ENCODE measurements at places on chromosomes 3 and 15.

DNA sequence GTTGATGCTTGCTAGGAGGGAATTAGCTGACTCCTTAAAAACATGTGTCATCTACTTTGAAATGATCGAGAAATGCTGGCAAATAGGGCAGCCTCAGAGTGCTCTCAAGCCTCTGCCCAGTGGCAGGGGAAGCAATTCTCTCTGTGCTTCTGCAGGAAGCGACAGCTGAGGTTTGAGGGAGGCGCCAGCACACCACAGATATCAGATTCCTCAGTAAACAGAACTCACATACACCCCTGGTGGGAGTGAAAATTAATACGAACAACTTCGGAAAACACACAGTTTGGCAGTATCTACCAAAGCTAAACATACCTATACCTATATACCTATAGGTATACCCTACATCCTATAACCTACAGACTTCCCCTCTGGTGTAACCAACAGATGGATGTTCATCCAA, 61.3 kb downstream of the NSMCE3 start:
- DNase-seq = no peak

- no peak for DNase-seq
These were observed 1027.7 kb upstream of the NR2F2 start for GRCh38 chr15:95302809-95303208.

- no peak for DNase-seq
These were observed 675 bp downstream of the RBM15B start for GRCh38 chr3:51391566-51392354.

DNA sequence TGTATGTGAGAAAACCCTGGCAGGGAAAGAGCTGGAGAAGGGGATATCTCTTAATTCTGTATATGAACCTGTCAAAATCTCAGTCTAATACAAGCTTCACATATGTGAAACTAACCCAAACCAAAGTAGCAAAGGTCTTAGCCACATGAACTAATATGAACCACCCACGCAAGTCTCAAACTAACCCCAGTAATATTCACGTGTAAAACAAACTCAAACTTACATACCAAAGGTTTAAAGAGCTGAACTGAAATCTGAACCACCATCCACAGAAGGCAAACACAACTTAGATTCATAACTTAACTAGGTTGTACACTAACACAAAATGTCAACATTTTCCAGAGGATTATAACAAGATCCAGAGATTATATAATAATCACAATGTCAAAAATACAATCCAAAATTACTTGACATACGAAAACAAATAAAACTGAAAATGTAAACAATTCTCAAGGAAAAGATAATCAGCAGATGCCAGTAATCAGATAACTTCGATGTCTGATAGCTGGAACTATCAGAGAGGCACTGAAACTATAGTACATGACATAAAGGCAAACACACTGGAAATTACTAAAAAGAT, 64.1 kb downstream of the VPS13C start:
- DNase-seq = no peak

GRCh38 chr3:62109534-62109933, 263.8 kb downstream of the FEZF2 start:
- no peak for DNase-seq

- DNase-seq = no peak
These were observed 269.0 kb downstream of the OXSM start for GRCh38 chr3:26058901-26059321.

- no peak for DNase-seq
These were observed 478.2 kb upstream of the ROBO2 start for GRCh38 chr3:76561494-76562236.

- no peak for DNase-seq
These were observed 73.1 kb upstream of the SAMMSON start for GRCh38 chr3:69926385-69926784.

GRCh38 chr3:50336452-50337174, 4.0 kb downstream of the RASSF1 start:
- DNase-seq = no peak

DNA sequence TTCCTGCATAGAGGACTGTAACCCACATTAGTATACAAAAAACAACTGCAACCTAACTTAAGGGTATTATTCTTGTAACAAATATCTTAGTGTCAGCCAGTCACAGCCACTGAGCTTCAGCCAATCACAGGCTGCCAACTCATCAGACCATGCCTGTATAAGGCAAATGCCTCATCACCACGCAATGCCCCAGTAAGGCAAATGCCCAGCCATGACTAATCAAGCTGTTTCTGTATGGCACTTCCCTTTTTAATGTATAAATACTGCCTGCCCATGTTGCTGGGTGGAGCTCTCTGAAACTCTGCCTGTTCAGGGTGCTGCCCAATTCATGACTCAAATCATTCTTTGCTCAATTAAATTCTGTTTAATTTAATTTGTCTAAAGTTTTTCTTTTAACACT, 18.4 kb upstream of the GABRA5 start:
- no peak for DNase-seq

DNA sequence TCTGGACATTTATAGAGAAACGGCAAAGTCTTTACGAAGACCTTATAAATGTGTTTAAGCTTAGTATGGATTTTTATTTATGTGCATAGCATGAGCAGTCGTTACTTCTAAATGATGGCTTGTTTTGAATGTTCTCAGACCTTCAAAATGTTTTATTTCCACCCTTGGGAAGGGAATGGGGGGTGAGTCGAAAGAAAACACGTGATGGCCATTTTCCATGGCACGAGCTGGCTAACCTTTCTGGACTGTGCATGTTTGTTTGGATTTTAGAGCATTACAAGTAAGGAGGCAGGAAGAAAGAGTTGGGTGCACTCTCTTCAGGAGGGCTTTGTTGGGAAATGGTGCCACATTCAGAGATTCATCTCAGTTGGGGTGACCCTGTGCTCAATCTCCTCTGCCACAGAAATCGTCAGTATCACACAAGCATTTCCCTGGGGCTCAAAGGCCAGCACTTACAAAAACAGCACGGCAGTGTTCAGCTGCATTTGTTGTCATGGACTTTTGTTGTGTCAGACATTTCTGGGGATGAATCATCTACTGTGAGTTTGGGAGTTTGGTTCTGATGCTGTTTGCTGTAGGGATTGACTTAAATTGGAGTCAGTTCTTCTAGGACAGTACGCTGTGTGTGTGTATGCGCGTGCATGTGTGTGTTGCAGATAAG, 52.3 kb upstream of the ADAMTS9 start:
- no peak for DNase-seq

- DNase-seq = no peak
These were observed 58.6 kb downstream of the SIDT1 start for GRCh38 chr3:113590983-113591382.

DNA sequence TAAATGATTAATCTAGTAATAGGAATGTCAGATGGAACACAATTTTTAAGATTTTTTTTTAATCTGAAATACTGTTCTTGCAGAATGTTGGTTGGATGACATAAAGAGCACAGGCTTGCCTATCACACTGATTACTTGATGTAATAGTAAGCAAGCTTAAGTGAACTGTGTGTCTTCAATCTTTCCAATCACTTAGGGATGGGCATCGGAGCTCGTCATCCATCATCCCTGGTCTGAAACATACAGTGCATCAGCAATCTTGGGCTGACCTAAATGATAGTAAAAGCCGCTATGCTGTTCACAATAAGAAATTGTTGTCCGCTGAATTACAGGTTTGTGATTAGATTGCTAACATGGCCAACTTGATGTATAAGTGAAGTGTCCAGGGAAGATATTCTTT, 195.8 kb downstream of the WDR72 start:
- no peak for DNase-seq

DNA sequence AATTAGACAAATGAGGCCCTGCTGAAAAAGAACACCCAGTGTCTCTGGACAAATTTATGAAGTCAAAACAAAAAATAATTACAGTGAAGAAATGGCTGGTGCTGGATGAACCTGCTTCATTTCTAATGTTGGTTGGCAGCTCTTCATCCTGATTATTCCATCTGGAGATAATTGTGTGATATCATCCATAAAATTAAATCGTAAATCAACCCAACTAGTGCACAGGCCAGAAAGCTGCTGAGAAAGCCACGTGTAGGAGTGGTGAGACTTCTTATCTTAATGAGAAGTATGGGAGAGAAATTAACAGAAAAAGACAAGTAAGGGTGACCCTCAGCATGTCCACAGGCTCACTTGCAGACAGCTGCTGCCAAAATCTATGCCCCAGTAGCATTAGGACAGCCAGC, 465.2 kb upstream of the TGFBR2 start:
- DNase-seq = no peak

- no peak for DNase-seq
These were observed 22.7 kb upstream of the TMEM41A start for GRCh38 chr3:185521349-185522138.

- DNase-seq = no peak
These were observed 29.7 kb downstream of the AMOTL2 start for GRCh38 chr3:134344560-134344959.

DNA sequence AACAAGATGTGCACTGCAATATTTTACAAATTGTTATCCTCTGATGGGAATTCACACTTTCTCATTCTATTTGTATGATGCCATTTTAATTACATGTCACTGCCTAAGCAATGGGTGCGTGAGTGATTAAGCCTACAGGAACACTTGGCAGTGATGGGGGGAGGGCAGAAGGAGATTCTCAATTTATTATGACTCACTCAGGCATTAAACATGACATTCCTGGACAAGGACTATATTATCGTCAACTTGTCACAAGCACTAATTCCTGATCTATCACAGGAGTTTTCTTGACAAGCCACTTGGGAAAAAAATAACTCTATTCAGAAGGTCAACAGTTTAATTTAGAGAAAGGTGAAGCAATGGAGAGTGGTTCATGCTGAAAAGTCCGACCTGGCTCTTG, 556.8 kb downstream of the NSUN3 start:
- DNase-seq = no peak

DNA sequence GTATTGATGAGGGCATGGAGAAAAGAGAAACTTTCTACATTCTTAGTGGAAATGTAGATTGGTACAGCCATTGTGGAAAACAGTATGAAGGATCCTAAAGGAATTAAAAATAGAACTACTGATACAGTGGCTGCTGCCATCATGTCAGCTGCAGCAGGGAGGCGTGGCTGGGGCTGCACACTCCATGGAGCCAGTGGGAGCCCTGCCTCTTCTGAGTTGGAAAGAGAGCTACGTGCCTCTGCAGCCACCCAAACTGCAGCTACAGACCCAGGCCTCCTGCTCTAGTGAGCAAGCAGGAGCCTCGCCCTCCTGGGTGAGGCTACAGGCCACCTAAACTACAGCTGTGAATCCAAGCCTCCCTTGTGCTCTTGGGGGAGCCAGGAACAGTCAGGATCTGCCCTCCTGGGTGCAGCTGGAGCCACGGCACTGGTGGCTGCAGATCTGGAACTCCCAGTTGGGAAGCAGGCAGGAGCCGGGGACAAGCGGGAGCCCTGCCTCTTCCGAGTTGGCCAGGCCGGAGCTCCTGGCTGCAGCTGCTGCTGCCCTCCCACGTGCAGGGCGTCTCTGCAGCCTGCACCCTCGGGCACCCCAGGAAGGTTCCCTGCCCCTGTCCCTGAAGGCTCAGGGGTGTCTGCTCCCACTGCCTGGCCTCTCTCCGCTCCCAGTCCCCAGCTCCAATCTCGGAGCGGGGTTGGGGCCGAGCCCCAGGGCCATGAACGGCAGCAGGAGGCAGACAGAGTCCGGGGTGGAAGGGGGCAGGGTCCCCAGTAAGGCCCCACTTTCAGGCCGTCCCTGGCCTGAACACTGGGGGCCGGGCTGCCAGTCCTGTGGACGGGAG, 64.5 kb downstream of the THBS1 start:
- DNase-seq = no peak

DNA sequence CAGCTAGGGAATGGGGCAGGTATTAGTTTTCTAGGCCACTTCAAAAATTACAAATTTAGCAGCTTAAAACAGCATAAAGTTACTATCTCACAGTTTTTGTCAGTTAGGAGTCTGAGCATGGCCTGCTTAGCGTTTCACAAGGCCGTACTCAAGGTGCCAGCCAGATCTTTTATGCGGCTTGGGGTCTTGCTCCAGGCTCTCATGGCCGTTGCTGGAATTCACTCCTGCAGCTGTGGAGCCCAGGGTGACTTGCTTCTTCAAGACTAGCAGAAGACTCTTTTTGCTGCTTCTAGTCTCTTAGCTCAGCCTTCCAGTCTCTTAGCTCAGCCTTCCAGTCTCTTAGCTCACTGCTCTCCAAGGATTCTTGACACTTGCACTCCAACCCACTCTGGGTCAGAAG, 242.1 kb upstream of the CTDSPL start:
- DNase-seq = no peak

- no peak for DNase-seq
These were observed 53.0 kb downstream of the KLHL6 start for GRCh38 chr3:183502237-183503181.

DNA sequence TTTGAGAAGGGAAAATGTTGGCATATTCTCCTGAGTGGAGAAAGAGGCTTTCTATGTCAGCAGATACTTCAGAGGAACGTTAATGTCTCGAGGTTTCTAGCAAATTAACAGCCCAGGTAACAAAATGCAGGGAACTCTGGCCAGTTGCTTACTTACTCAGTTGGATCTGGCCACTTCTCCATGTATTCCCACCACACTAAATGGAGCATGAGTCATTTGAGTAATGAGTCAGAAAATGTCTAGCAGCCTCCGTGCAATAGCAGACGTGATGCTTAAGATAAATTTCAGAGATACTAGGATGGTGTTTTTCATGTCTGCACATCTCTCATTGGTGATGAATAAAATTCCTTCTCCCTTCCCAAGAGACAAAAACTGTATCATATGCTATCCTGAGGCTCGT, 671.5 kb downstream of the FHIT start:
- DNase-seq = no peak

DNA sequence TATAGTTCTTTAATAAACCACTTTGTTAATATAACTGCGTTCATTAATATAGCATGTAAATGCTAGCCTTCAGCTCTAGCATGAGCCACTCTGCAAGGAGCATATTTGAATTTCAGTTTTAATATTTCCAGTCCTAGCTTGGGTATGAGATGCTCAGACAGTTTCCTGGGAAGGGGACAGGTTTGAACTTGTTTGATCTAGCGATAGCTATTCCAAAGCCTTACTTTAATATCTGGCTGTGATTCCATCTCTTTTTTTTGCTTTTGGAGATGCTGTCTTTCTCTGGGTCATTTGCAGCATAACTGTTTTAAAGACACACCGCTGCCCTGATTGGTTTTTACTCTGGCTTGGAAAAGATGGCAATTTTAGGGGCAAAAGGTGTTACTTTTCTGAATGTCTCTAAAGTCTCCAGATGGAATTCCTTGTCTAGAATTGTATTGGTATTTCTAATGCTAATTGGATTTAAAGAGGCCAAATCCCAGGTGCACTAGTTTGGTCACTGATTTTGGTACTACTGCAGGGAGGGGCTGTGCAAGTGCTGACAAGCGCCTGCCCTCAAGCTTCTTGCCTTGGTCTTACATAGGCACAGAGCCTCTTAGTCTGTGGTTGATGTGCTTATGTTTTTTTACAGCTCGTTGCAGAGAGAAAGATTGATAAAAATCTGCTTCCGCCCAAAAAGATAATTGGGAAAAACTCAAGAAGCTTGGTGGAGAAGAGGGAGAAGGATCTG, 2.8 kb downstream of the NISCH start:
- no peak for DNase-seq
